ENCODE measurements at places on chromosomes 5 and 9.

DNA sequence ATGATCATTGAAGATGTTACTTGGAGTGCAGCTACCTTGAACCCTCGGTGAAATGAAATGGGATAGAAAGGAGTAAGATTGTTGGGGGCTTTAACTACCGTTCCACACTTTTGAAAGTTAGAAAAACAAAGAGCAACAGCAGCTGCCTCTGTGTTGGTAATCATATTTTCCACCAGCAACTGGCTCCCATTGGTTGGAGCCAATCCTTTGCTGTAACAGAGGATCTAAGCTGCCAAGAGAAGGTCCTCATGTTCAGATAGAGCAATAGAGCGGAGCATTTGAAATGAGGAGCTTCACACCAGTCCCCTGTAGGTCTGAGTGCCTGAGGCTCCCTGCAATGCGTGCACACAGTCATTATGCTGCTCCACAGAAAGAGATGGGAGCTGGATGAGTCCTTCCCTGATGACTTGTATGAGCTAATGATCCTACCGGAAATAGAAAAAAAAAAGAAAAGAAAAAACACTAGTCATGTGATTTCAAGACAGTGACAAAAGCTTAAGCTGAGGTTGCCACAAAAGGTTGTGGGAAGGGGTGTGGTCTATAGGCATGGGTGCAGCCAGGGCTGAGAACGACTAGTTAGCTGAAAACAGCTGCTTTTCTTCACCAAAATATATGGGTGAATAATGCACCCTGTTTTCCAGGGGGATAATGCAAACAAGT is 300.7 kb downstream of the MLLT3 start:
- no peak for DNase-seq

- DNase-seq: no peak
Observed at GRCh38 chr5:164057121-164057520, 551.7 kb downstream of the MAT2B start.

GRCh38 chr9:111414406-111414805 is 69.8 kb downstream of the ECPAS start:
- DNase-seq: no peak

- DNase-seq: no peak
Observed at GRCh38 chr9:106207298-106207697, 513.0 kb downstream of the TMEM38B start.

DNA sequence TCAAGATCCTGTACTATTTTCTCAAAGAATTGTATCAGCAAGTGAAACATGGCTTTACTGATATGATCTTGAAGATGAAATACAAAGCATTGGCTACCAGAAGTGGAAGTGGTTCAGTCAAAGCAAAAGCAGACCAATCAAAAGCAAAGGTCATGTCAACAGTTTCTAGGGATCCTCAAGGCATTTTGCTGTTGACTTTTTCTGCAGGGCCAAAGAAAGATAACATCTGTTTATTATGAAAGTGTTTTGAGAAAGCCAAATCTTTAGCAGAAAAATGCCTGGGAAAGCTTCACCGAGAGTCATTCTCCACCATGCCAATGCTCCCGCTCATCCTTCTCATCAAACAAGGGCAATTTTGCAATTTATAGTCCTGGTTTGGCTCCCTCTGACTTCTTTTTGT is 90.3 kb upstream of the ACO1 start:
- DNase-seq: no peak

Data from NCI-H1436 (cell line).